ENCODE measurements at places on chromosomes 2 and 18. TPM values are rescaled to one million over a fixed set of nuclear protein-coding genes. Genes with fewer than 3 reads are reported as not detected.

DNA sequence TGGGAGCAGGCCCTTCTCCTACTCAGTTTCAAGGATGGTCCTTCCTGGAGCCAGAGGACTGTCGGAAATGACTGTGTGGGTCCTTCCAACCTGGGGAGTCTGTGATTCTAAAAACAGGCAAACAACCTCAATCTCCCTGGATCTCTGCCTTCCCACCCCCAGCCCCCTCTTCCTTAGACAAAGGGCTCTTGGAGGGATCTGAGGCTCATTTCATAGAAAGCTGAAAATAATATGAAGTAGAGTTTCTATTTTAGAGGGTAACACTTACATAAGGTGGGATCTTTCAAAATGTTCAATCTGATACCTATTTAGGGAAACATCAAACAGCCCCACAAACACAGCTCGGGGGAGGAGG lies 69.4 kb downstream of the RHOB start:
- DNase-seq = no peak

DNA sequence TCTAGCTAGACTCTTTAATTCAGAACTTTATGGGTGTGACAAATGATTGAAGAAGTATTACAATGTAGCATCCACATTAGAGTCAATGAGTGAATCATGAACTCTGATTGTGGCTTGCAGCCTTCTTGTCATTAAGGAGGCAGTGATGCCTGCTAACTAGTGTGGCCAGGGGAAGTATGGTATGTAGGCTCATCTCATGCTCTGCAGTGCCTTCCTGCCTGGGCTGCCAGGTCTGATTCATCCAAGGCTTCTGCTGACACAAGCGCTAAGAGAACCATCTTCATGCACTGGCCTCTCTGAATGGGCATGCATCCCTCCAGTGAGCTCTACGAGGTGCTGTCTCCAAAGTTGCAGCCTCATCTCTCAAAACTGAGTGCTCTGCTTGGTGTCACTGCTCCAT lies 144.3 kb downstream of the MTCL1 start:
- no peak for DNase-seq

DNA sequence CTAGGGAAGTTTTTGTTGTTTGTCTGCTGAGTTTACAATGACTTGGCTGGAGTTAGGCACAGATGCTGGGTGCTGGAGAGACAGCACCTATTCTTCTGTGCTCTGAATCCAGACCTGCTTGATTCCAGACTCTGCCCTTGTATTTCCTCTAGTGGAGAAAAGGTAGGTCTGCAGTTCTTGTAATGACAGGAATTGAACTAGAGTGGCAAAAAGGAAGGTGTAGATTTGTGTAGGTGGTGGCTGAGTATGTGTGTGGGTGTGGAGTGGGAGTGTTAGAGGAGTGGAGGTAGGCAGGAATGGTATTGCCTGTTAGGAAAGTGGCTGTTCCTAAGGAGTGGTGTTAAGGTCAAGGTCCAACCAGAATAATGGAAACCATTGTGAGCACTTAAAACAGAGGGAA lies 71.9 kb upstream of the LYPD6 start:
- DNase-seq = no peak

- no peak for DNase-seq
Measured at GRCh38 chr2:34105006-34105767, 506.1 kb upstream of the FAM98A start.

GRCh38 chr2:174965992-174966744 lies 39.0 kb downstream of the CHN1 start:
- DNase-seq = no peak

- DNase-seq = no peak
Measured at GRCh38 chr2:144469798-144470197, 50.1 kb downstream of the ZEB2 start.

- no peak for DNase-seq
Measured at GRCh38 chr18:66729442-66730239, 125.8 kb upstream of the CDH19 start.

DNA sequence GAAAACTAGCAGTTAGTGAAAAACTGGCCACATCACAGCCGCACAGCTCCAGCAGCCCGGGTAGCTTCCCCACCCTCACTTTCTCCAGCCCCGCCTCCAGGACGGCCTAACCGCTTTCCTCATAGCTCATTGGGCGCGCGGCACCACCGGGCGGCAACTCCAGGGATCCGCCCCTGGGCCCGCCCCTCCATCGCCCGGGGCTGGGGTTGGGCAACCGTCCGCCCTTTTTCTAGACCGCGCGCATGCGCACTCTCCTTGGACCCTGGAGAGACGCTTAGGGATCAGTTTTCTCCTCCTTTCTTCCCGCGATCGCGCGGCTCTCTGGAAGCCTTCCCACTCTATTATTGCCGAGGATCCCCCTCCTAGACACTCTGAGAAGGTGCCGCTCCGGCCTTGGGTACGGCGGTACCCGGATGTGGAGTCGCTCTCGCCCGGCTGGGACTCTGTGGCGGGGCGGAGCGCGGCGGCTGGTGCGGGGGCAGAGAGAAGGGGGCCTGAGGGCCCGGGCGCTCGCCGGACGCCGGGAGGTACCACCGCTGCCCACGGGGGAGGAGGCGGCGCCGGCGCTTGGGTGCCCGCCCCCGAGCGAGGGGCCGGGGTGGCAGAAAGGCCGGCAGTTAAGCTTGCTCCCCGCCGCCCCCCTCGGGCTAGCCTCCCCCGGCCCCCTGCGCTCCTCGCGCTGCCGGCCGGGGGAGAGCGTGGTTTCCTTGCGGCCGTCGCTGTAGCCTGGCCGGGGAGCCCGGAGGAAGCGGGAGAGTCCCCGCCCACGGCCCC lies at the start of gene MIB1:
MIB1 (plus strand) TSS at position 255 of the 774 bp plus-strand sequence. CDS start 792 bp downstream, outside the sequence.
- peak; percentile 83 for DNase-seq

DNA sequence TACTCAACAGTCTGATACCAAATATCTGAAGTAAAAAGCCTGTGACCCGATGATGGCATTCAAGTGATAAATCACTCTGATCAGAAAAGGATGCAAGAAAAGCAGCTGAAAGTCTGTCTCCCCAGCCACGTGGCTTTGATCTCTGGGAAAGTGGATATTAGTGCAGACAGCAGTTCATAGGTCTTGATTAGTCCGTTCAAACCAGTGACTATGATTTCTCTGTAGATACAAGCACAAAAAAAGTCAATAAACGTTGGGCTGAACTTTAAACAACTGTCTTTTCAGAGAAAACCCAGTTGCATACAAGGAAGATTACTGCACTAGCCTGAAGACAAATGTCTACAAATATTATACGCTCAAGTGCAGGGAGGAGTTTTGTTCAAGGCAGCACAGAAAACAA lies 107.7 kb upstream of the CDC42EP3 start:
- DNase-seq = no peak

DNA sequence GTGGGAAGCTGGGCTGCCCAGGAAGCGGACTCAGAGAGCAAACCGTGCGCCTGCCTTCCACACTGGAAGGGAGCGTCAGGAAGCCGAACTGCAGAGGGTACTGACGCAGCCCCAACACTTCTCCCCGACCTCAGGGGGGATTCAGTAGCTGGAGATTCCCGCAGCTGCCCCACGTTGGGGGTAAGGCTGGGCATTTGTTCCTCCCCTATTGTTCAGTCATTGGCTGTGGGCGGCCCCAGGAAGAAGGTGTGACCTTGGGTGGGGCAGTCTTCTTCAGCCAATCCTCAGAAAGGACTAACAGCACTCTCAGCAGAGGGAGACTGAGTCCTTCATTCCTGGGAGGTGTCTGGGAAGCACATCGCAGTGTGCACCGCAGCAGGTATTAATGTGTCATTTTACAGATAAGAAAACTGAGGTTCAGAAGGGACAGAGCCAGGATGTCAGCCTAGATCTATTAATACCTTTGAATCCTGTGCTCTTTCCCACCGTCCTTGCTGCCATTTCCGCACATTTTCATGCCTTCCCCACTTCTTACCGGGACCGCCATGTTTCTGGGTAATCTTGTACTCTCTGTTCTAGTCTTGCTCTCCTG lies 12.1 kb upstream of the C18orf32 start:
- no peak for DNase-seq

DNA sequence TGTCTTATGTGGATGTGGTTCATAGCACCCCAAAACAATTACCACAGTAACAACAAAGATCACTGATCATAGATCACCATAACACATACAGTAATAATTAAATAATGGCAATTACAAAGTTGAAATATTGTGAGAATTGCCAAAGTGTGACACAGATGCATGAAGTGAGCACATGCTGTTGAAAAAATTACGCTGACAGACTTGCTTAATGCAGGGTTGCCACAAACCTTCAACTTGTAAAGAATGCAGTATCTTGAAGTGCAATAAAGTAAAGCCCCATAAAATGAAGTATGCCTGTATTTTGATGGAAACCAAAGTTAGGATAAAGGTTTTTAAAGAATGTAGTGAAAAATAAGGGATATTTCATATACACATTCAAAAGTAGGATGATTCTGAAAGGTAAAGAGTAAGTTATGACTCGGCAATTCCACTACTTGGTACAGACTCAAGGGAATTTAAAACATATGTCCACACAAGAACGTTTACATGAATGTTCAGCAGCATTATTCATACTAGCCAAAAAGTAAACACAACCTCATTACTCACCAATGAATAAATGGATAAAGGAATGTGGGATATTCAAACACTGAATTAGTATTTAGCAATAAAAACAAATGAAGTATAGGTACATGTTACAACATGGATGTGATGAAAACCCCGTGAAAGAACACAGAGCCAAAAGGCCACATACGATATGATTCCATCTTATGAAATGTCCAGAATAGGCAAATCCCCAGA lies 61.6 kb downstream of the SCN9A start:
- DNase-seq = no peak

DNA sequence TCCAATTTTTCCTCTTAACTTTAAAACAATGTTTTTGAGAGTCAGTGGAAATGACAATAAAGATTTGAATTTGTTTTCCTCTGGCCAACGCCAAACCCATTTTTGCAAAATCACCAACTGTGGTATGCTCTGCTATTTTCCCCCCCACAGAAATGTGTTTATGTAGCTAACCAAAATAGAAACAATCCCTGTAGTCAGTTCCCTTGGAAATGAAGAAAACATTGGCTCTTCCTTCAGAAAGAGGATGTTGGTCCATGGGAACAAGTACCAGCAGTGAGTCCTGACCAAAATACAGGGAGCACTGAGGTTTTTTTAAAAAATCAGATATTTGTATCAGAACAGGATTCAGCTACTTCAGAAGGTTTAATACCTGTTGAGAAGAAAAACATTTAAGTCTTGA lies 65.3 kb downstream of the SLC40A1 start:
- no peak for DNase-seq

DNA sequence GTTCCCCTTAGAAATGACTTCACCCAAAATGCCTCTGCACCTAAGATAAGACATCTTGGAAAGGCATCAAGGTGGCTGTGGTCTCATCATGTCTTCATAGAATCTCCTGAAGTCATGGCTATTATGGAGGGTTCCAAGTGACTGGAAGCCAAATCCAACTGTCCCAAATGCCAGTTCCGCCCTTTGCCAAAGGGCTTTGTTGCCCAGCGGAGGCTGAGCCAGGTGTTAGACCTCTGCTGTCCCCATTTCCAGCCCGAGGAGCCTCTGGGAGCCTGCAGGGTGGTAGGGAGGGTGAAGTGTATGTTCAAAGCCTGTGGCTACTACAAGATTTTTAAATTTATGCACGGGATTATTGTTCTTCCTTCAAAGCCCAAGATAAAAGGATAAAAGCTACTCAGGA lies 25.7 kb downstream of the RHOB start:
- no peak for DNase-seq

- DNase-seq = no peak
Measured at GRCh38 chr2:238528953-238529781, 102.4 kb downstream of the ASB1 start.

- DNase-seq = no peak
Measured at GRCh38 chr2:205755923-205756322, 73.6 kb downstream of the NRP2 start.

- no peak for DNase-seq
Measured at GRCh38 chr2:158213773-158214172, 112.1 kb downstream of the UPP2 start.

DNA sequence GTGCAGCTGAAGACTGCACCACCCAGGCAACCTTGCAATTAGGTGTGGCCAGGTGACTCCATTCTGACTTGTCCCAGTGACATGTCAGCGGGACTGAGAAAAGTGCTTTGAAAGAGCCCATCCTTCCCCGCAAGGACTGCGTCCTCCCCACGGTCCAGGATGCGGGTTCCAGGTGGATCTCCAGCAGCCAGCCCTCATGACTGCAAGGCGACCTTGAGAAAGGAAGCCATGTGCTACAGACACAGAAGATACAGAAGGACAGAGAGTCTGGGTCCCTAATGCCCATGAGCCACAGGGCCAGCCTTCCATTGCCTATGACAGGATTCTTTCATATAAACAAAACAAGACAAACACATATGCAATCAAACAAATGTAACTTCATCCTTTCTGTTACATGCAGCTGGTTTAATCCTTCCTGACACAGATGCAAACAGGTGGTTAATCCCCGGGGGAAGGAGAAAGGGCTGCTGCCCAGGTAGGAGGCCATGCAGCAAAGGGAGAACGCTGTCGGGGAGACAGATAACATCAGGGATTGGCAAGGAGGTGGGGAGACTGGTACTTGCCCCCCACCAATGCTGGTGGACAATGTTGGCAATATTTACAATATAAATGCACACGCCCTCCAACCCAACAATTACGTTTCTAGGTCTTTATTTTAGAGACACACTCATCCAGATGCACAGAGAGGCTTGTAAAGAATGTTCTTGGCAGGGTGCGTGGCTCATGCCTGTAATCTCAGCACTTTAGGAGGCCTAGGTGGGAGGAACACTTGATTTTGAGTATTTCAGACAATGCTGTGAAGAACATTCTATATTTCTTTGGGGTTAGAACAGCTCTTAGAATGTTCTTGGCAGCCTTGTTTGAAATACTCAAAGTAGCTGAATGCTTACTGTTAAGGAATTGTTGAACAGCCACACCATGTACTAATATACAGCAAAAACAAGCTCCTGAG lies 64.8 kb downstream of the NCAPH start:
- DNase-seq = no peak

GRCh38 chr18:29009250-29009803 lies 832.4 kb upstream of the CDH2 start:
- DNase-seq = no peak

GRCh38 chr2:13654416-13654815 lies 937.7 kb downstream of the TRIB2 start:
- DNase-seq = no peak

Gene KLHL41
- total RNA-seq = 0.77 TPM

Gene CFAP65
- not detected for total RNA-seq

Gene CMPK2
- 3.9 TPM for total RNA-seq

Gene WNT10A
- total RNA-seq = 20.6 TPM

Gene ADNP2
- 26.7 TPM for total RNA-seq

Gene POTEC
- not detected for total RNA-seq

Gene CAVIN2
- not detected for total RNA-seq

Gene GPR39
- total RNA-seq = 0.23 TPM

Gene GCG
- total RNA-seq = 0.29 TPM

Gene ALLC
- total RNA-seq = not detected

Gene SLC23A3
- 0.37 TPM for total RNA-seq

Gene NMUR1
- 0.08 TPM for total RNA-seq

Data from GM12878 (cell line).